Endothelial cell (in vitro differentiated cells): ENCODE measurements at places on chromosomes 1 and 21. TPM values are rescaled to one million over a fixed set of nuclear protein-coding genes. Genes with fewer than 3 reads are reported as not detected.

DNA sequence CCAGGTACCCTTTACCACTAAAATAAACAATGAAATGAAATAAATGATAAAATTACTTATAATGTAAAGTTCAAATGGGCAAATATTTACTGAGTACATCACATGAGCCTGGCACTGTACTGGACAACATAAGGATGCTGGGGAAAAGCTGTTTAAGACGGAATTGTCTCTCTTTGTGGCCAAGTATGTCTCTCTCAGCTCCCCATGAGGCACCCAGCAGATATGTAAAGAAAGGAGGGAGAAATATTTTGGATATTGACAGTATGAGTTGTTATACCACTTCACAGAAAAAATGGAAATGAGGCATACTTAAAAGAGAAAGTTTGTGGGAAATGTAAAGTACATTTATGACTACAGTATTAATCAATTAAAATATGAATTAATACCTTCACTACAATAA, 1.0 kb upstream of the TNFSF4 start:
- DNase-seq, result no peak

DNA sequence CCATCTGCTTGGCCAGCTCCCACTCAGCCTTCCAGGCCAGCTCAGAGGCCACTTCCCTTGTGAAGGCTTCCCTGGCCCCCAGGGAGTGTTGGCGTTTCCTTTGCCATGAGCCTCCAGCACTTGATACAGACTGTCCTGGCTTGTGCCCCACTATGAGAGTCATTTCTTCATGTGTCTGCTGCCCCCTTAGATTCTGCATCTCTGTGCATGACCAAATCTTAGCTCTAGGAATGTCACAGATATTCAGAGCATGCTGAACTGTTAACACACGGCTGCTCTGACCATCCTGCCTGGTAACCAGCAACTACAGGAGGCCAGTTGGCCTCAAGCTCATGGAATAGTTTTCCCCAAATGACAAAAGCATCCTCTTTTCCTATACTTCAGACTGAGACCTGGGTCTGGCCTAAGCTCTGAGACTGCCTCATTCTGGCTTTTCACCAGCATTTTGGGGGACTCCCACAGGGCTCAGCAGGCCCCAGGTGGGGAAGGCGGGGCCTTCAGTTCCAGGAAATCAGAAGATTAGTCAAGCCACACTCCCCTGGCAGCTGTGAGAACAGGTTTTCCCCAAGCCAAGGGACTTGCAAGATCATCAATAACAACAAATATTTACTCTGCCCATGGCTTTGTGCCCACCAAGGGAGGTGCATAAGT, 182.6 kb upstream of the EDN2 start:
- DNase-seq, result no peak

GRCh38 chr1:64269558-64269884, 66.1 kb downstream of the UBE2U start:
- DNase-seq, result no peak

DNA sequence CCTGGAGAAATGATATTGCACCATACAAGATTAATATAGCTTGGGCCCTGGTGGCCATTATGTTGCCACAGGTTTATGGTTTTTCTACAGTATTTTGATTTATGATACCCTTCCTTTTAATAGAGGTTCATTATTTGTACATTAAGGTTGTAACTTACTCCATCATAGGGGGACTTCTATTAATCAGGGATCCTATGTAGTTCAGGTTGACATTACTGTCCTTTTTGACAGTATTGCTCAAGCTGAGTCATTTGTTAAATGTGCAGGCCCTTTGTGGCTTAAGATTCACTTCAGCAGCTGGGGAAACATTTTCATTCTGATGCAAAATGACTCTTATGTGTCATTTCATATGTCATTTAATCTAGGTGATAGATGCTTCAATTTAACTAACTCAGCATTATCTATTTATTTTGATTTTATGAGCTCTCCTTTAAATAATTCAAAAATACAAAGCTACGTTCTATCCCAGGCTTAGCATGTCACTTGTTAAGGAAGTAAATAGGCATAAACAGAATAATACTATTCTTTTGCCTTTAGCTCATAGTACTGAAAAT, 686.9 kb upstream of the NCAM2 start:
- no peak for DNase-seq

DNA sequence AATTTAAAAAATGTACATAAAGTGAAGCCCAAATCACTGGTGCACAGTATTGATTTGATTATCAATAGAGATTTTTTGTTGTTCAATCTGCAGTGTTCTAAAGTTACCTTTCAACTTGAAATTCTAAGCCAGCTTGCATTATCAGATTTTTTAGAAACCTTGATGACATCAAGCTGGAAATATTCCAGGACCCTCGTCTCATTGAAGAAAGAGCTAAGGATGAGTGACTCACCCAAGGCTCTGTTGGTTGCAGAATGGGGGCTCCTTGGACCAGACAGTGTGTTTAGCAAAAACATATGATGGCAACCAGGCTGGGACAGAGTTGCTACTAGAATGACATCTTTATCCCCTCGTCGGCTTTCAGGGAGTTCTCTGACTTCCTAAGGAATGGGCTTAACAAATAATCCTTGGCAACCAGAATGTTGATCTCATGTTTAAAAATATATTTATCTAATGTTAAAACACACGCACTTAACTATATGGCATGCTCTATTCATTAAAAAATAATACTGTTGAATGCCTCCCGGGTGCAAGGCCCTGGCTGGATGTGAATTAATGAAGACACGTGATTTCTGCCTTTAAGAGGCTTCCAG, 79.7 kb downstream of the RUNX3 start:
- DNase-seq, result no peak

- no peak for DNase-seq
Measured at GRCh38 chr21:41926117-41926806, 27.6 kb downstream of the C2CD2 start.

DNA sequence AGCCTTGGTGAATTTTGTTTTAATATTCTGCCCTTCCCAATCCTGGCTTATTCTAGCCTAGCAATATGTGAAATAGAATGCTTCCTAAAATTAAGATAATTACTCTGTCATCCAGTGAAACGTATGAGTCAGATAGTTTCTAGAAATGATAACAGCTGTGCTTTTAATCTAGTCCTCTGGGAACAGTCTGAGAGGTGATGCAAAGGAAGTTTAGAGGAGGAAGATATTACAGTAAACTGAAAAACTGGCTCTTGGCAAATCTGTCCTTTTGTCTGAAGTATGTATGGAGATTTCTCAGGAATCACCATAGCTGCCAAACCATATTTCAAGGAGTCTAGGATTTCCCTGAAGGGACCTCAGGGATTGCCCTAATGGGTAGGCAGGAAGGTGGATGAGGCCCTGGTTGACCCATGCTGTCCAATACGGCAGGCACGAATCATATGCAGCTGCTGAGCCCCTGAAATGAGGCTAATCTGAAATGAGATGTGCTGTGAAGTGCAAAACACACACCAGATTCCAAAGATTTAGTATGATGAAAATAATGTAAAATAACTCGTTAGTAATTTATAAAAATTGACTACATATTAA, 70.8 kb upstream of the LBR start:
- no peak for DNase-seq

GRCh38 chr1:201562257-201562656, 23.3 kb downstream of the NAV1 start:
- DNase-seq, result no peak

DNA sequence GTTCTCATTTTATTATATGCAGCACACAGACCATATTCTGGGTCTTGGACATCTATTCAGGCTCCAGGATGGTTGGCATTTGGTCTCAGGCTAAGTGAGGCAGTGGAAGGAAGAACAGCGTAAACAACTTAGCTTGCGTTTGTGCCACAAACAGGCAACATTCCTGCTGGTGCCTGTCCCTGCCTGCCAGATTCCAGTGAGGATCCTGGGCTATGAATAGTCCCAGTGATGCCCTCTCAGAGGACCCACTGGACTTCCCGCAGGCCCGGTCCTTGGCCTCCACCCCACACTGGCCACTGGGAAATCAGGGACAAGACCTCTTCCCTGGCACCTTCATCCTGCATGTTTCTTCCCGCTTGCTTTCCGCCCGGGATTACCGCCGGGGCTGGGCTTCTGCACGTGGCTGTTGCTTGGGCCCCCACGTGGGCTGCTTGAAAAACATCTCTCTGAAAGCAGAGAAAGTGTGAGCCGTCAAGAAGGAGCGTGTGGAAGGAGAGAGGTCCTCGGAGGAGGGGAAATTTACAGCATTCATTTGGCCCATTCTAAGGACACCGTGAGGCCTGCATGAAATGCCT, 145.1 kb upstream of the WNT4 start:
- no peak for DNase-seq

DNA sequence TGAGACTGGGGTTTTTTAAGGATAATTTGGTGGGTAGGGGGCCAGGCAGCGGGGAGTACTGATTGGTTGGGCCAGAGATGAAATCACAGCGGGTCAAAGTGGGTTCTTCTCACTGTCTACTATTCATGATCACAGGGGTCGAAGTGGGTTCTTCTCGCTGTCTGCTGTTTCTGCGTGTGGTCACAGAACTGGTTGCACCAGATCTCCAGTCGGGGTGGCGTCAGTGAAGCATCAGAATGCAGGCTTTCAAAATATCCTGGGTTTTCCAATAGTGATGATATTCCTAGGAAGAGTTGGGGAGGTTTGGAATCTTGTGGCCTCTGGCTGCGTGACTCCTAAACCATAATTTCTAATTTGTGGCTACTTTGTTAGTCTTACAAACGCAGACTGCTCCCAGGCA, 45.1 kb downstream of the TRPM2 start:
- no peak for DNase-seq

DNA sequence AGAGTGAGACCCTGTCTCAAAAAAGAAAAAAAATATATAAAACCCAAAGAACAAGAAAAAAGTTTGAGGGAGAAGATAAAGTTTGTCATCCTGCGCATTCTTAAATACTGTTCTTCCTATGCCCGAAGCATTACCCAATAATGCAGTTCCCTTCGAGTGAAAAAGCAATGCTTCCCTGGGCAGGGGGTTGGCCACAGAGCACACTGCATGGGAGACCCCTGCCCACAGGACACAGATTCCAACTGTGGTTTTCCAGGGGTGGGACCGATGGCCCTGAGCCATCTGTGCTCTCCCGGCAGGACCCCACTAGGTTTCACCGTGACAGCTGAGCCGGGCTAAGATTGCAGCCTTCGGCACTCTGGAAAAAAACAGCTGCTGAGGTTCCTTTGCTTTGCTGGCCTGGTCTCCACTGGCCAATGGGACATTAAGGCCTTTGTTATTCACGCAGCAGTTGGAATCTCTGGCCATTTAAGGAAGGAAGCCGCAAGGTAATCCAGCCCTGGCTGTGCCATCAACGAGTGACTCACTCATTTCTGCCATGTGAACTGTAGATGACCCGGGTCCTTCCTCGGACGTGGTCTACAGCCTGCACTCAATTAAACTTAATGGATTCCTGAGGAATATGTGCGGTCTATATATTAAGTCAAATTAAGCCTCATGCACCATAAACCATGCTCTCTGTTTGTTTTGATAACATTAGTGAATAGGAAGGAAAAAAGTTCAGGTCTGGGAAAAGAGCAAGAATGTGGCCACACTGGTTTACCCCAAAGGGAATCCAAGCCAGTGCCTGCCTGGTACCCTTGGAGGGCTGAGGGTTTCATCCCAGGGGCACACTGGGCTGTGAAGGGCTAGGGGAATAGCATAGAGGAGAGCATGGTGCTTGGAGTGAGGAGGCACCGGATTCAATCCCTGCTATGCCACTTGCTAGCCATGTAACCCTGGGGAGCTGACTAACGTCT, 163.2 kb downstream of the ZBTB18 start:
- DNase-seq, result no peak

DNA sequence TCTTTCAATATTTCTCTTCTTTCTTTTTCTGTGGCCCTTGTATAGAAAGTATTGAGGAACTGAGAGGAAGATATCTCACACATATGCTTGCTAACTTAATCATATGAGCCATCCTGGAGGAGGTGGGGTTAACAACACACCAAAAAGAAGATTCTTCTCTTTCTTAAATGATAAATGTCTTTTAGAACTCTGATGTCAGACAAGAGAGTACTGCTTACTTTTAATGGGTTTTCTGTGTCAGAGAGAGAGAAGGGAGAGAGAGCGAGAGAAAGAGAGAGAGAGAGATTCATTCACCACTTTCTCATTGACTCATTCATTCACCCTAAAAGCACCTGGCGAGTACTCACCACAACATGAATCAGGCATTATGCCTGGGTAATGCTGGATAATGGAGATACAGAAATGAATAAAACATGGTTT, 250.3 kb upstream of the SGIP1 start:
- no peak for DNase-seq

Gene ERO1B
- 6.8 TPM for total RNA-seq

Gene AGL
- 26.7 TPM for total RNA-seq

Gene RUNX3
- 1.8 TPM for total RNA-seq

Gene ROR1
- 6.7 TPM for total RNA-seq
